ENCODE measurements at places on chromosomes 4 and X.
A peak's percentile ranks its signal among the peaks of the same experiment; 100 is the strongest.

- no peaks in the 10 kb centered on the region for H3K36me3 ChIP-seq
- H3K27me3 ChIP-seq, result no peaks in the 10 kb centered on the region
- H3K27ac ChIP-seq, result no peak overlapping the region
- no peaks in the 10 kb centered on the region for H3K4me1 ChIP-seq
- no peak overlapping the region for H3K4me3 ChIP-seq
These were observed 404.2 kb downstream of the KCNIP4 start for GRCh38 chr4:21544415-21544814.

DNA sequence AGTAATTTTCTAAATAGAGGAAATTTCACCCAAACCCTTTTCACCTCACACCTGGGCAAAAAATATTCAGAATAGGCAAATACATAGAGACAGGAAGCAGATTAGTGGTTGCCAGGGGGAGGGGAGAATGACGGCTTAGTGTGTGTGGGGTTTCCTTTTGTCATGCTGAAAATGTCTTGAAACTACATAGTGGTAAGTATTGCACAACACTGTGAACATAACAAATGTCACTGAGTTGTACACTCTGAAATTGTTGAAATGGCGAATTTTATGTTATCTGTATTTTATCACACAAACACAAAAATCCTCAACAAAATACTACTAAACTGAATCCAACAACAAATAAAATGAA, 60.7 kb upstream of the PLAC1 start:
- H3K4me1 ChIP-seq, result peaks cover 18% of the 10 kb centered on the region
- H3K27ac ChIP-seq, result no peak overlapping the region
- DNase-seq, result peak; percentile 65
- no peak overlapping the region for H3K4me3 ChIP-seq

GRCh38 chr4:137376312-137376711, 156.0 kb downstream of the PCDH18 start:
- no peak overlapping the region for H3K4me3 ChIP-seq
- H3K27me3 ChIP-seq, result no peaks in the 10 kb centered on the region
- no peak for DNase-seq
- no peaks in the 10 kb centered on the region for H3K4me1 ChIP-seq

- H3K27me3 ChIP-seq, result peaks cover 9% of the 10 kb centered on the region
- no peaks in the 10 kb centered on the region for H3K4me1 ChIP-seq
- H3K36me3 ChIP-seq, result peaks cover 1% of the 10 kb centered on the region
- no peak overlapping the region for H3K27ac ChIP-seq
These were observed 50.8 kb upstream of the GNPDA2 start for GRCh38 chr4:44777115-44777514.

- peaks cover 5% of the 10 kb centered on the region for H3K27me3 ChIP-seq
- no peak overlapping the region for H3K4me3 ChIP-seq
- no peak for DNase-seq
- H3K4me1 ChIP-seq, result no peaks in the 10 kb centered on the region
- H3K27ac ChIP-seq, result no peak overlapping the region
These were observed 91.5 kb downstream of the PPP2R2C start for GRCh38 chr4:6380746-6381410.

DNA sequence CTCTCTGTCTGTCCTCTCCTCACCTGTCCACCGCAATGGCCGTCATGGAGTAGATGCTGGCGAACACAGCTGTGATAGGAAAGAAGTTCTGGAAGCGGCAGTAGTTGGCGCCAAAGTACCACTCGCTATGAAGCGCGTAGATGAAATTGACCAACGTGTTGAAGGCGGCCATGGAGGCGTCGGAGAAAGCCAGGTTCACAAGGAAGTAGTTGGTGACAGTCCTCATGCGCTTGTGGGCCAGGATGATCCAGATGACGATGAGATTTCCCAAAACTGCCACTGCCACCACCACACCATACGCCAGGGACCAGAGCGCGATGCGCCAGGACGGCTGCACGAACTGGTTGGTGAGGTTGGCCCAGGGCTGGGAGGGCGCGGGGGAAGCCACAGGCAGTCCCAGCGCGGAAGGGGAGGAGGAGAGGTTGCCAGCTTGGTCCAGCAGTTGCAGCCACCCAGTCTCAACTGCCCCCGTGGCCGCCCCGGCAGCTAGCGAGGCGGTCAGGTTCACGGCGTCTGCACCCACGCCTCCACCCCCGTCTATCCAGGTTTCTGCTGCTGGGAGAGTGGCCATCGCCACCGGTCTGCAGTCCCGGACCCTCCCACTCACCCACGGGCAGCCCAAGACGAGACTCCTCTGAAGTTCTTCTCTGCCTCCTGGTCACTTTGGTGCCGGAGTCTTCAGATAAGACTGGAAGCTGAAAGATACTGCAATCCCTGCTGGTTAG, 518 bp downstream of the TACR3 start:
- peaks cover 5% of the 10 kb centered on the region for H3K27me3 ChIP-seq
- no peak overlapping the region for H3K27ac ChIP-seq
- DNase-seq, result no peak
- H3K36me3 ChIP-seq, result no peaks in the 10 kb centered on the region
- H3K4me1 ChIP-seq, result no peaks in the 10 kb centered on the region

- H3K27me3 ChIP-seq, result peaks cover 11% of the 10 kb centered on the region
- H3K4me1 ChIP-seq, result no peaks in the 10 kb centered on the region
- no peaks in the 10 kb centered on the region for H3K36me3 ChIP-seq
- no peak overlapping the region for H3K27ac ChIP-seq
- DNase-seq, result no peak
These were observed 21.5 kb upstream of the RNF150 start for GRCh38 chr4:141154725-141155124.

DNA sequence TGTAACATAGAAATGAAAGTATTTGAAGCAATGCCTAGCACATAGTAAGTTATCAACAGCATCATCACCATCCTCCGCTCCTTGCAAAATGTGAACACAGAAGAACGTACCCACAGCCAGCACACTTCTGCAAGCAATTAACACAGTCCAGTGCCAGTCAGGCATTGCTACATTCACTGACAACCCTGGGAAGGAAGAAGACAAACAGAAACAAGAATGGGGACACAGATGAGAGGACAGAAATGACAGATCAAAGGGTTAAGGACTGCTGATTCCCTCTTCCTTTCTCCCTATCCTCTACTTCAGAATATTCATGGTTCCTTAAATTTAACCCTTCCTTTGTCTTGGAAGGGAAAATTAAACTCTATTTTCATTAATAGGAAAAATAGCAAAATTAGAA, 53.1 kb downstream of the CHM start:
- H3K36me3 ChIP-seq, result peaks cover 4% of the 10 kb centered on the region
- no peak overlapping the region for H3K4me3 ChIP-seq
- no peak for DNase-seq
- peaks cover 18% of the 10 kb centered on the region for H3K4me1 ChIP-seq

DNA sequence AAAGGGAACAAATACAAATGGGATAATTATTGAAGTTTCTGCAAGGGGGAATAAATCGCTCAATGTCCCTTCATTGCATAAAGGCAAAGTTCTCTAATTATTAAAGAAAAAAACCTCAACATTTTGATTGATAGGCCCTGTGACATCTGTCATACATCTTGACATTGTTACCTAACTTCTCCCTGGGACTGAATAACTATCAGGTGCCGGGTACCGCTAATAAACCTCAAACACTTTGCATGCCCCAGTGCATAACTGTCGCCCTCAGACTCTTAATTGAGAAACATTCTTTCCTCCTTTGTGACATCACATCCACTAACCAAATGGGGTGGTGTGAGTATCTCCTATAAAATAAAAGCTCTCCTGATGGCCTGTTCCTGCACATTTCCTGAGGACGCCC, at the start of gene ADAM29:
Gene ADAM29, plus strand, starts transcription at position 301 of the 400 bp plus-strand sequence. CDS start 57,168 bp downstream, outside the sequence.
- H3K36me3 ChIP-seq, result no peaks in the 10 kb centered on the region
- no peak within 1 kb of the TSS for H3K27ac ChIP-seq
- DNase-seq, result no peak
- no peaks in the 10 kb centered on the region for H3K4me1 ChIP-seq

- no peaks in the 10 kb centered on the region for H3K27me3 ChIP-seq
- no peak overlapping the region for H3K4me3 ChIP-seq
- no peak for DNase-seq
- no peaks in the 10 kb centered on the region for H3K36me3 ChIP-seq
- peaks cover 5% of the 10 kb centered on the region for H3K4me1 ChIP-seq
- H3K27ac ChIP-seq, result no peak overlapping the region
These were observed 7.0 kb downstream of the SMIM14 start for GRCh38 chr4:39631700-39632079.

- peak; percentile 72 for DNase-seq
- H3K36me3 ChIP-seq, result peaks cover 20% of the 10 kb centered on the region
- no peaks in the 10 kb centered on the region for H3K27me3 ChIP-seq
- peak overlapping the region; percentile 96 for H3K4me3 ChIP-seq
- peak overlapping the region; percentile 91 for H3K27ac ChIP-seq
- peaks cover 23% of the 10 kb centered on the region for H3K4me1 ChIP-seq
These were observed 722 bp downstream of the NAAA start for GRCh38 chr4:75939890-75940691.

- DNase-seq, result no peak
- no peaks in the 10 kb centered on the region for H3K4me1 ChIP-seq
- H3K27ac ChIP-seq, result no peak overlapping the region
- no peaks in the 10 kb centered on the region for H3K27me3 ChIP-seq
- H3K36me3 ChIP-seq, result no peaks in the 10 kb centered on the region
These were observed 148.4 kb upstream of the CLNK start for GRCh38 chr4:10832806-10833628.

- no peak overlapping the region for H3K4me3 ChIP-seq
- no peak for DNase-seq
- no peaks in the 10 kb centered on the region for H3K36me3 ChIP-seq
- no peaks in the 10 kb centered on the region for H3K4me1 ChIP-seq
- no peaks in the 10 kb centered on the region for H3K27me3 ChIP-seq
These were observed 209.8 kb downstream of the CRLF2 start for GRCh38 chrX:1002611-1003010.

- DNase-seq, result no peak
- no peak overlapping the region for H3K4me3 ChIP-seq
- no peak overlapping the region for H3K27ac ChIP-seq
These were observed 287.0 kb upstream of the POF1B start for GRCh38 chrX:85666471-85666870.

DNA sequence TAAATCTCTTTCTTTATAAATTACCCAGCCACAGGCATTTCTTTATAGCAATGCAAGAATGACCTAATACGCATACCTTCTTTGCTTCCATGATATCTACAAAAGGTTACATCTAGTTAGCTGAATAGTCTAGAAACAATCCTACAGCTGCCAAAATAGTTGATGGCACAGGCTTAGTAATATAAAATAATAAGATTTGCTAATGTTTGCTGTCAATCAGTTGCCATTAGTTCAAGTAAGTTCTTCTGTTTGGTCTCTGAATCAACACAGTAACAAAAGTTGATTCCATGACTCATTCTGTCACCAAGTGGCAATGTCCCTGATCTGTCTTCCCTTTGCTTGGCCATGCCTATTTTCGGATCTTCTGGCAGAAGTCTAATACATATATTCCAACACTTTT, 470.2 kb downstream of the SPRY1 start:
- DNase-seq, result no peak
- H3K4me3 ChIP-seq, result no peak overlapping the region
- no peaks in the 10 kb centered on the region for H3K4me1 ChIP-seq
- H3K27ac ChIP-seq, result no peak overlapping the region
- H3K36me3 ChIP-seq, result no peaks in the 10 kb centered on the region

DNA sequence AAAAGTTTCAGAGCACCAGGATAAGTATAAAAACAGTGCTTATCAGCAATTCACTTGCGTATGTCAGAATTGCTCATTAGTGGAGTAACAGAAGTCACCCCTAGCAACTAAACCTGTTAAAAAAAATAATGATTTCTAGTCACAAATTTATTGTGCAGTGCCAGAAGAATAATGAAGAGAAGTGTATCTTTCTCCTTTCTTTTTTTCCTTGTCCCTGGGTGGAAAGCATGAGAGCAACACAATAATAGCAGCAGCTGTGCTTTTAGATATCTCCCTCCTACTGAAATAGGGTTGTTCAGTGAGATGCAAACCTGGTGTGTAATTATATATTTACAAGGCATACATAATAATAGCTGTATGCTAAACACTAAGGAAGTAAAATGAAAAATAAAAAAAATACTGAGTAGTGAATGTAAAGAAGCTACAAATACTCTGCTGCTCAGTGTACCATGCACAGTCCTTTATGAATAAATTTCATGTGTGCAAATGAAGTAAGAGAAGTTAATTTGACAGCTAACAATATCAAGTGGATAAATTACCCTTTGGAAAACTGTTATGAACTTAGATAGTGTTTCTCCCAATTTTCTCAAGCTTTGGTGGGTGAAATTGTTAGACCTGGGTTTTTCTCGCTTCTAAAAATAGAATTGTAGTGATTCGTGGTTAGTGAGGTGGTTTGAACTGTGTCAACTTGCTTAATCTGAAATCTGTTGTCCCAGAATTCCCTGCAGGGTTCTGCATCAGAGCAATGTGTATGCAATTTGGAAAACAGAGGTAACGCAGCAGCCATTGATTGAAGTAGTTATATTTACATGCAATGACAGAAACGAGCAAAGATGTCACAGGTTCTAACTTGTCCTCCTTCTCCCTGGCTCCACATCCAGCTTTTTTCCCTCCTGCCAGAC, 125.7 kb upstream of the NDST3 start:
- no peaks in the 10 kb centered on the region for H3K27me3 ChIP-seq
- H3K27ac ChIP-seq, result no peak overlapping the region
- H3K4me1 ChIP-seq, result no peaks in the 10 kb centered on the region

GRCh38 chrX:78603908-78604307, 55.2 kb downstream of the RTL3 start:
- H3K4me3 ChIP-seq, result no peak overlapping the region
- H3K27me3 ChIP-seq, result no peaks in the 10 kb centered on the region

GRCh38 chr4:112895811-112896608, 153.4 kb upstream of the ANK2 start:
- no peak for DNase-seq
- H3K4me3 ChIP-seq, result no peak overlapping the region
- no peak overlapping the region for H3K27ac ChIP-seq
- peaks cover 25% of the 10 kb centered on the region for H3K27me3 ChIP-seq

GRCh38 chrX:45454290-45454689, 253.6 kb upstream of the DIPK2B start:
- no peak for DNase-seq
- H3K36me3 ChIP-seq, result no peaks in the 10 kb centered on the region
- H3K4me3 ChIP-seq, result no peak overlapping the region
- no peak overlapping the region for H3K27ac ChIP-seq
- H3K4me1 ChIP-seq, result no peaks in the 10 kb centered on the region

DNA sequence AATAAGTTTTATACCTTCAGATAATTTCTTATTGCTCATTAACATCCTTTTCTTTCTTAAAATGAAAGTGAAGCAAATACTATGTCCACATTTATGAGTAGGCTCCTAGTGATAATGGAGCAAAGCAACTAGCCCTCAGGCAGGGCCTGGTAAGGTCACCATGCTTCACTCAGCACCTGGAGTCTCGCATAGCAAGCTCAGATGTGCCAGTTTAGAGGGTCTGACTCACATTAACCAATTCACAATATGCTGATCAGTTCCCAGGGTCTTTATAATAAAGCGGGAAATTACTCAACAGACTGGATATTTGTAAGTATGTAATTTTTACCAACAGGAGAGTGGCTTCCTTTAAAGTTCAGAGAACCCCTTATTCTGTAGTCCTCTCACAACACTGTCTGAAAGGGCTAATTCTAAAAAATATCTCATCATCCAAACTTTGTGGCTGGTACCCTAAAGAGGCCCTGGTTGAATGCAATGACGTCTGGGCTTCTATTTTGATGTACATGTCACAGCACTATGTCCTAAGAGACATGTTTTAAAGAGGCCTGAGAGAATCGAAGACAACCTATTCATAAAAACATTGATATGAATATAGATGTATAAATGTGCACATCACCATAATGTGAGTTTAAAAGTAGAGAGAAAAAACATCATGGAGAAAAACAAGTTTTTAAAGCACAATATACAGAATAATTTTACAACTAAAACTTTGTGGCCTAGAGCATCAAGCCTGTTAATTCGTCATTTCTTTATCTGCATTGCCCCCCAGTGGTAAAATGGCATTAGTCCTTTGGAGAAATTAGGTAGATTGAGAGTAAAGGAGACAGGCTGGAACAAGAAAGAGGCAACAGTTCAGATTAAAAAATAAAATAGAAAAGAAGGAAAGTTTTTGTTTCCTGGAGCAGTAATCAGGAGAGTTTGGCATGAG, 44.3 kb downstream of the IL21 start:
- DNase-seq, result peak; percentile 65
- H3K36me3 ChIP-seq, result peaks cover 9% of the 10 kb centered on the region
- H3K27me3 ChIP-seq, result no peaks in the 10 kb centered on the region
- H3K4me3 ChIP-seq, result peak overlapping the region; percentile 19

Data from activated naive CD4-positive, alpha-beta T cell treated with anti-CD3 and anti-CD28 coated beads for 36 hours (primary cell).